MCF 10A (cell line): ENCODE measurements at places on chromosomes 7 and 10. TPM values are rescaled to one million over a fixed set of nuclear protein-coding genes. Genes with fewer than 3 reads are reported as not detected.

DNA sequence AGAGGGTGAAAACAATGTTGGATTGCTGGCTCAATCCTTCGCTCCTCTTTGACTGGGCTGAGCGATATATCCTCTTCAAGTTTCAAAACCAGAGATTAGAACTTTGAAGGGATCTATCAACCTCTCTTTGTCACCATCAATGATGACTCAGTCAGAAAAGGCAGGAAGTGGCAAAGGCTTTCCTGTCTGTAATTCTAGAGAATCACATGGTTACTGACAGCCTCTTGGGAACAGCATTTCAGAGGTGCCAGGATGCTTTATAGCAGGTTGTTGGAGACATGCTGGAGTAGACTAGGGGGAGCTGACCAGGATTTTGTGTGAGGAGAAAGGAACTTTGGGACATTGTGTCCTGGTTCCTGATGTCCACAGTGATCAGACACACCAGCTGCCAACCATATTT, 81.3 kb downstream of the PRKCQ start:
- no peaks in the 10 kb centered on the region for H3K36me3 ChIP-seq
- no peak overlapping the region for H3K4me3 ChIP-seq
- peak; percentile 11 for DNase-seq
- no peak overlapping the region for H3K27ac ChIP-seq
- peaks cover 24% of the 10 kb centered on the region for H3K4me1 ChIP-seq

- peak overlapping the region; percentile 23 for H3K27ac ChIP-seq
Observed at GRCh38 chr7:6579446-6579845, 2.2 kb downstream of the ZDHHC4 start.

DNA sequence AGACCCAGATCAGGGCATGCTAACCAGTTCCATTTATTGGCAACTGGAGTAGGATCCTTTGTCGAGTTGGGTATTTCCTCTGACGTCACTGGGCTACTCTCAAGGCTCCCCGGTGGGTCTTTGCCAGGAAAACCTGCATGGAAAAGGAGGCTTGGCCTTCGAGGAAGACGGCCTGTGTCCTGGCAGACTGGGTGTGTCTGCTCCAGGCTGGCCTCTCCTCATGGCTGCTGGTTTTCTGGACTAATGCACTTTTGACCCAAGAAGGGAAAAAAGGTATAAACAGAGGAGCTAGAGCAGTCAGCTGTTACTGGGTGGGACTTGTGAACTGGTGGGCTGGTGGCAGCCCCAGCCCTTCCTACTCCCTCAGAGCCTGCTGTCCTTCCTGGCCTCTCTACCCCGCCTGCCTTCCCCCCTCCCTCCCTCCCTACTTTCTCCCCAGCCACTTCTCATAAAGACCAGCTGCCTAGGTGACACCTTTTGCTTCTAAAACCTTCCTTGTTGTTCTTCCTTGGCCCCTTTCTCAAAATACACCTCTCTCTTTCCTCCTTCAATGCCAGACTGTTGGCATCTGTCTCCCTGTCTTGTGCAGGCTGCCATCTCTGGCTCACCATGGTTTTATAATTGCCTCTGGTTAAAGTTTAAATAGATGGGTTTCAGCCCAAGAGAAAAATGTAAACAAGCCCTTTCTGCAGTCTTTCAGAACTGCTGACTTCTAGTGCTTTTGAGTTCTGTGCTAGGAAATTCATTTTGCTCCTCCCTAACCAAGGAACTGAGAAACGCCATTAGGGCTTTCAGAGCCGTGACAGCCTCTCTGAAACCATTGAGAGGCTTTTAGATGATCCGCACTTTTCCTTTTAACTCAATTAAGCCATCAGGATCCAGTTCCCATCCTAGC, 101.8 kb upstream of the MKLN1 start:
- peak overlapping the region; percentile 37 for H3K27ac ChIP-seq
- no peak overlapping the region for H3K4me3 ChIP-seq
- H3K36me3 ChIP-seq, result no peaks in the 10 kb centered on the region
- peaks cover 9% of the 10 kb centered on the region for H3K4me1 ChIP-seq

- no peaks in the 10 kb centered on the region for H3K27me3 ChIP-seq
- DNase-seq, result peak; percentile 38
- peaks cover 6% of the 10 kb centered on the region for H3K36me3 ChIP-seq
- peaks cover 15% of the 10 kb centered on the region for H3K4me1 ChIP-seq
- H3K27ac ChIP-seq, result peak overlapping the region; percentile 100
Observed at GRCh38 chr10:88974446-88975376, 15.9 kb upstream of the FAS start.

DNA sequence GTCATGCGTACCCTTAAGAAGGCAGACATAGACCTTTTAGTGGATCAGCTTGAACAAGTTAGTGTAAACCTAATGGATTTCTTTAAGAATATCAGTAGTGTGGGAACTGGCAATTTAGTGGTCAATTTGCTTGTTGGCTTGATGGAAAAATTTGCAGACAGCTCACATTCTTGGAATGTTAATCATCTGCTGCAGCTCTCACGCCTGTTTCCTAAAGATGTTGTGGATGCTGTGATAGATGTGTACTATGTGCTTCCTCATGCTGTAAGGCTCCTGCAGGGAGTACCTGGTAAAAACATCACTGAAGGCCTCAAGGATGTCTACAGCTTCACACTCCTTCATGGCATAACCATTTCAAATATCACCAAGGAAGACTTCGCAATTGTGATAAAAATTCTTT, 103.4 kb downstream of the ABCA13 start:
- H3K27ac ChIP-seq, result no peak overlapping the region
- no peak for DNase-seq
- peaks cover 17% of the 10 kb centered on the region for H3K27me3 ChIP-seq
- H3K4me3 ChIP-seq, result no peak overlapping the region
- H3K4me1 ChIP-seq, result no peaks in the 10 kb centered on the region

- H3K27ac ChIP-seq, result no peak overlapping the region
- no peaks in the 10 kb centered on the region for H3K36me3 ChIP-seq
- H3K4me1 ChIP-seq, result peaks cover 7% of the 10 kb centered on the region
- H3K4me3 ChIP-seq, result no peak overlapping the region
- DNase-seq, result no peak
- no peaks in the 10 kb centered on the region for H3K27me3 ChIP-seq
Observed at GRCh38 chr10:79336276-79336675, 11.0 kb upstream of the PPIF start.

- no peaks in the 10 kb centered on the region for H3K36me3 ChIP-seq
- no peaks in the 10 kb centered on the region for H3K4me1 ChIP-seq
- H3K27ac ChIP-seq, result no peak overlapping the region
- H3K4me3 ChIP-seq, result no peak overlapping the region
- DNase-seq, result no peak
Observed at GRCh38 chr7:68700414-68700813, 897.9 kb upstream of the AUTS2 start.

Gene KIAA1549
- total RNA-seq, result 7.1 and 8.4 TPM in 2 replicates

Gene LBX1
- not detected in 2 replicates for total RNA-seq

- H3K27me3 ChIP-seq, result no peaks in the 10 kb centered on the region
- DNase-seq, result peak; percentile 75
- no peak overlapping the region for H3K27ac ChIP-seq
- peaks cover 12% of the 10 kb centered on the region for H3K36me3 ChIP-seq
- peaks cover 17% of the 10 kb centered on the region for H3K4me1 ChIP-seq
- H3K4me3 ChIP-seq, result no peak overlapping the region
Observed at GRCh38 chr7:107966711-107967110, 36.2 kb downstream of the LAMB1 start.

Gene SEMA4G
- 0.32 TPM in 1 of 2 replicates, not detected in the other for total RNA-seq

DNA sequence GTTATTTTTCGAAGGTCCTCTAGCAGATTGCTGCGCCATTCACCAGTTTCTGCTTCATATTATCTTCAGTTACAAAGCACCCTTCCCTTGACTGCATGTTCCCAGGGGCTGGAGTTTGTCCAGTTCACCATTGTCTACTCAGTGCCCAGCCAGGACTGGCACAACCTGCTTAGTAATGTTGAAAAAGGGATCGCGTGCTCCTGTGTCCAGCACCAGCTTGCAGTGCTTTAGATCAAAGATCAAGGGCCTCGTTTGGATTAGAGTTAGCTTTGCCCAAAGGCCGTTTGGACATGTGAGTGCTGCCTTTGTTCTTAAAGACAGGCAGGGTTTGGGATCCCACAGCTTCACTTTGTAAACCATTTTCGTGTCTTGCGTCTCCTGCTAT, 867 bp downstream of the ATP6V0E2 start:
- no peak for DNase-seq
- H3K4me1 ChIP-seq, result peaks cover 6% of the 10 kb centered on the region
- peak overlapping the region; percentile 79 for H3K4me3 ChIP-seq
- peaks cover 15% of the 10 kb centered on the region for H3K36me3 ChIP-seq
- H3K27me3 ChIP-seq, result no peaks in the 10 kb centered on the region

Gene CUZD1
- 0.91 and 1.1 TPM in 2 replicates for total RNA-seq

Gene AGFG2
- 8.4 and 11.9 TPM in 2 replicates for total RNA-seq

Gene EPDR1
- not detected in 2 replicates for total RNA-seq

DNA sequence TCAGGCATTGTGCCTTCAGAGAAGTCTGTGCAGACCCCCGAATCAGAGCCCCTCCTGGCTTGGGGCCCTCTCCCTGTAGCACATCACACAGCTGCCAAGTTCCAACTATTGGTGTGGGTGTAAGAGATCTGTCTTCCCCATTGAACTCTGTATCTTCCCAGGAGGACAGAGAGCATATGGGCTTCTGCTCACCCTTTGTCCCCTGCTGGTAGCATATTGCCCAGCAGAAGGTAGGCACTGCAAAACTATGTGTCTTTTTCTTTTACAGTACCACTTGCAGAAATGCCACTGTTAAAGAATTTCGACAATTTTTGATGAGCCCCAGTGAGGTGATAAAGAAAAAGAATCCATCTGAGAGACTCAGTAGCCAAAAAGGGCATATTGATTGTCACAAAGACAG, 59.6 kb downstream of the NPY start:
- DNase-seq, result no peak
- H3K27me3 ChIP-seq, result no peaks in the 10 kb centered on the region
- H3K4me3 ChIP-seq, result no peak overlapping the region
- no peak overlapping the region for H3K27ac ChIP-seq
- no peaks in the 10 kb centered on the region for H3K4me1 ChIP-seq

Gene CEP55
- 25.2 and 39.4 TPM in 2 replicates for total RNA-seq

DNA sequence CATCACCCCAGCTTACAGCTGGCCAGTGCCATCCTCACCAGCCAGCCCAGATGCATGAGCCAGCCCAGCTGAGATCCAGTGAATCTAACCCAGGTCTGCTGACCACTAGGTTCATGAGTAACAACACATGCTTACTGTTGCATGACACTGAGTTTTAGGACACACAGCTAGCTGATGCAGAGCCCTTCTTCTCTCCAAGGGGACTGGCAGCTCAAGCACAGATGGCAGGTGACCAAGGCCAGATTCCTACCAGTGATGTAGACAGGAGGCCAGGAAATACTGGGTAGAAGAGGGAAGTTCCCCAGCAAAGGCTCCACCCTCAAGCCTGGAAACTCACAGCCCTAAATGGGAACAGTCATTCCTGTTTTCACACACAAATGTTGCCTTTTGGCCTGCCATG, 236.6 kb downstream of the GRID1 start:
- DNase-seq, result no peak
- no peaks in the 10 kb centered on the region for H3K4me1 ChIP-seq
- H3K4me3 ChIP-seq, result no peak overlapping the region
- no peak overlapping the region for H3K27ac ChIP-seq
- H3K27me3 ChIP-seq, result no peaks in the 10 kb centered on the region

- H3K27me3 ChIP-seq, result no peaks in the 10 kb centered on the region
- no peak for DNase-seq
- H3K27ac ChIP-seq, result no peak overlapping the region
- H3K36me3 ChIP-seq, result peaks cover 47% of the 10 kb centered on the region
- peaks cover 33% of the 10 kb centered on the region for H3K4me1 ChIP-seq
Observed at GRCh38 chr10:99393683-99394082, 36.7 kb downstream of the GOT1 start.
